Activated T-cell treated with anti-CD3 and anti-CD28 coated beads for 48 hours (primary cell): ENCODE measurements at places on chromosomes 3 and 15.
A peak's percentile ranks its signal among the peaks of the same experiment; 100 is the strongest.

DNA sequence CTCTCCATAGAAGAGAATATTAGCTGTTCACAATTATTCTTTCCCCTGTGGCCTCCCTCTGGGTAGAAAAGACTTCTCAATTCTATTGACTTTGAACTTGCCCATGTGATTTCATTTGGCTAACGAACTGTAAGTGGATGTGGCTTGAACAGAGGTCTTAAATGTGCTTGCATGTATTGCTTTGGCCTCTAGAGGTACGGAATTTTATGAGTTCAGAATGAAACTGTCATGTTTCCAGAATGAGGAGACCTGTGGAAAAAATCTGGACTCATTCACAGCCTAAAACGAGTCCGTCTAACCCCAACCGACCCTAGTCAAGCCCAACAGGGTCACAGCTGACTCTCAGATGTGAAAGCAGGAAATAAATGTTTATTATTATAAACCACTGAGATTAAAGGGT is 596.7 kb upstream of the UBE2E2 start:
- no peak for DNase-seq

DNA sequence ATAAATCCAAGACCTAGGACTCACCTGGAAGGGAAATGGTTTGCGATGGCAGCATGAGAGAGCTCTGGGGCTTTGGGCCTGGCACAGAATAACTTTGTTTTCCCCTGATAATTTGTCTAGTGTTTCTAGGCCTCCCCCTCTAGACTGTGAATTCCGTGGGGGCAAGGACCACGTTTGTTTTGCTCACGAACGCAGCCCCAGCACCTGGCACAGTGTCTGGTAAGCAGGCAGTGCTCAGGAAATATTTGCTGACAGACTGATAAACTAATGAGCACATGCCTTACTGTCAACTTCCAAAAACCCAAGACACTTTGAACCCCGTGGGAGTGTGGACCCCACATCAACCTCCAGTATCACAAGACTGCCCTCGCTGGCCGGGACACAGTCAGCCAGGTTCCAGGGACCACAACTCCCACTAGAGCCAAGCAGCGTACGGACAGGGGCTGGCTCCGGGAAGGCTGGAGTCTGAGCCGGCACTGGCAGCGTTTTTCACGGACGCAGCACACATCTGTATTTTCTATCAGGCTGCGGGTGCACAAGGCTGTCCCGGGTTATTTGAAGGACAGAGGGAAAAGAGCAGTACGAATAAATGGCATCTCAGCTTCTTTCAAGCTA is 146.5 kb downstream of the XXYLT1 start:
- DNase-seq: no peak

GRCh38 chr15:97224191-97224641 is 736.3 kb upstream of the ARRDC4 start:
- DNase-seq: no peak

- DNase-seq: no peak
Observed at GRCh38 chr3:123553536-123553935, 31.3 kb downstream of the HACD2 start.

DNA sequence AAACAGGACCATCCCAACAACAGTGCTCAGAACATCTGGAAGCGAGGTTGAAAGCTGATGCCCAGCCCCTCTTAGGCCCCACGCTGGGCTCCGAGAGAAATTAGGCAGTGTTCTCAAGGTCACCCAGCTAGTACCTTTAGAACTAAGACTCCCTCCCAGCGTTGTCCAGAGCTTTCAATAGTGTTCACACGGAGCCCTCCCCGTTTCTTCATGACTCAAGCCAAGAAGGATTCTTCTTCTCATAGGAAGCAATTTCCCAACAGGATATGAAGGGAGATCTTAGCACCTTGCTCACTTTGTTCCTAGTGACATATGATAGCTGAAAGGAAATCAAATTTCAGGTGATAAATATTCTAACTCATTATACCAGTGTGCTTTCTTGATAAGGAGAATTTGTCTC is 244.2 kb upstream of the ST8SIA2 start:
- no peak for DNase-seq

DNA sequence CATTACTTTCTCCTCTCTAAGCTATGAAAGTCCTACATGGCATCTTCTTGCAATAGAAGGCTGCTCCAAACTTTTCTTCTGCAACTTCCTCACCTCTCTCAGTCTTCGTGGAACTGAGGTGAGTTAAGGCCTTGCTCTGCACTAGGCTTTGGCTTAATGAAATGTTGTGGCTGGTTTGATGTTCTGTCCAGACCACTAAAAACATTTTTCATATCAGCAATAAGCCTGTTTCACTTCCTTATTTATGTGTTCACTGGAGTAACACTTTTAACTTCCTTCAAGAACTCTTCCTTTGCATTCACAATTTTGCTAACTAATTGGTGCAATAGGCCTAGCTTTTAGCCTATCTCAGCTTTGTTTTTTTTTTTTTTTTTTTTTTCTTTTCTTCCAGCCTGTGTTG is 335.3 kb upstream of the NECTIN3 start:
- DNase-seq: no peak

DNA sequence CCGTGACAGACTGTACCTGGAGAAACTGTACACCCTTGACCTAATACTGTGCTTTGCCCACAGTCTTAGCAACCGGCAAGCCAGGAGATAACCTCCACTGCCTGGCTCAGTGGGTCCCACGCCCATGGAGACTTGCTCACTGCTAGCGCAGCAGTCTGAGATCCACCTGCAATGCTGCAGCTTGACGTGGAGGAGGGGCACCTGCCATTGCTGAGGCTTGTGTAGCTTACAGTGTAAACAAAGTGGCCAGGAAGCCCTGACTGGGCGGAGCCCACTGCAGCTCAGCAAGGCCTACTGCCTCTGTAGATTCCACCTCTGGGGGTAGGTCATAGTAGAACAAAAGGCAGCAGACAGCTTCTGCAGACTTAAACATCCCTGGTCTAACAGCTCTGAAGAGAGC is 189.3 kb downstream of the EDEM1 start:
- DNase-seq: no peak

DNA sequence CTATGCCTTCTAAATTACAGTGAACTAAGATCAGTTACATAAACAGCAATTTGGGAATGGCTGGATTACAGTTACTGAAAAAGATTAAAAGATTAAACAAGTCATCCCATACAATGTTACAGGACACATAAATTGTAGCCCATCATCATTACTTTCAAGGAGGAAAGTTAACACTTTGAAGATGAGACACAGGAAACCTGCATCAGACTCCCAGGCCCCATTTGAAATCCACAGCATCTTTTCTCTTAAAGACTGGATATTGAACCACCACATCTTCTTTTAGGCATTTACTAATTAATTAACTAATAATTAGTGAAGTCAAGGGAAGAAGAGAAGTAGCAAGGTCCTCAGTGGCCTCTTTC is 170.2 kb downstream of the PLCL2 start:
- DNase-seq: no peak

DNA sequence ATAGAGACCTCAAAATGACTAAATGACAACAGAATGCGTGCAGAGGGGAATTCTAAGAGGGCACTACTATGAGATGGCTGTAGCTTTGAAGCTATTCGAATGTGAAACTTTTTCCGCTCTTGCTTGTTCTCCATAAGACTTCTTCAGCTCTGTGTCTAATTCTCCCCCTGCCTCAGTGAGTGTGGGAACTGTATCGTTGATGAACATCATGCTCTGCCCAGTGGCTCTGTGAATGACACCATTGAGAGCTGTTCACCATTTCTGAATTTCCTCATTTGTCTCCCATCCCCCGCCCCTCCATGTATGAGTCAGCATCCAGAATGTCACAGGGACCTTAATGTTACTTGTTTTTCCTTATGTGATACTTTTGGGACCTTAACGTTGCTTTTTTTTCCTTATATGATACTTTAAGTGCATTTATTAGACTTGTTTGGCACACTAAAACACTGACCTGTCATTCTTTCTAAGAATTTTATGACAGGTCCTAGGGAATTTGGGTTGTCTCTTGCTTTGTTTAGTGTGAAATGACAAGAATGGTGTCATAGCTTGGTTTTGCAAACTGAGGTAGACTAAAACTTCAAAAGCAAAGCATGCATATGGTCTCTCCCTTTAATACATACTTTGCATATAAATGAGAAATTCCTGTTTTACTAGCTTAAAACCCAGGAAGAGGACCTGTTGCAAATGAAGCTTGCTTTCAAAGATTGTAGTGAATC is 99.6 kb downstream of the FNDC3B start:
- no peak for DNase-seq

DNA sequence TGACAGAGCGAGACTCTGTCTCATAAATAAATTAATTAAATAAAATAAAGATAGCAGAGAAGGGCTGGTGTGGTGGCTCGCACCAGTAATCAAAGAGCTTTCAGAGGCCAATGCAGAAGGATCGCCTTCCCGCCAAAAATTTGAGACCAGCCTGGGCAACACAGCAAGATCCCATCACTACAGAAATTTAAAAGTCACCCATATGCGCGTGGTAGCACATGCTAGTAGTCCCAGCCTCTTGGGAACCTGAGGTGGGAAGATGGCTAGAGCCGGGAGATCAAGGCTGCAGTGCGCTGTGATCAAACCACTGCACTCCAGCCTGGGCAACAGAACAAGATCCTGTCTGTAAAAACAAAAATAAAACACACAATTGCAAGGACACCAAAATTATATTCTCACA is 9.6 kb downstream of the SMARCC1 start:
- DNase-seq: no peak

DNA sequence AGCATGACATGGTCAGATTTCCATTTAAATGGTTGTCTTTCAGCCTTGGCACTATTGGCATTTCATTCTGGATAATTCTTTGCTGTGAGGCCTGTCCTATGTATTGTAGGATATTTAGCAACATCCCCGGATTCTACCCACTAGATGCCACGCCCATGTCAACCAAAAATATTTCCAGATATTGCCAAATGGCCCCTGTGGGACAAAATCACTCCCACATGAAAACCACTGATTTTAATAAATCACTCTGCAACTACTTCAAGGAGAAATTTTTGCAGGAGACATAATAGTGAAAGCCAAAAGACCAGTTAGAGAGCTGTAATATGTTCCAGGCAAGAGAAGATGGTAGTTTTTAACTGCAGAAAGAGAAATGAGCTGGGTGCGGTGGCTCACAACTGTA is 55.9 kb upstream of the RARB start:
- DNase-seq: no peak

DNA sequence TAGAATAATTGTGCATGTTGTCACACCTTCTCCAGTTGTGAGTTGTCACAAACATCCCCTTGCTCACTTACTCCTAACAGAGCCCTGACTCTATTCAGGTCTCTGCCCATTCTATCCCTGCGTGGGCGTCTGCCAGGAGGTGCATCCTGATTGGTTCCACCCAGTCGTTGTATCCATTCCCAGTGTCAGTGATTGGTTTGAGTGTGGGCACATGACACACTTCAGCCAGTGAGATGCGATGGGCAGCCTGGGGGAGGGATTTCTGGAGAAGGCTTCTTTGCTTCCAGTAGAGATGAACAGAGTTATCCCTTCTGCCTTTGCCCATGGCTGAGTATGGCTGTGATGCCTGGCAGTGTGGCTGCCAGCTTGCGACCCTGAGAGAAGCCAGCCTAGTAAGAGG is 18.7 kb downstream of the PXYLP1 start:
- DNase-seq: no peak

DNA sequence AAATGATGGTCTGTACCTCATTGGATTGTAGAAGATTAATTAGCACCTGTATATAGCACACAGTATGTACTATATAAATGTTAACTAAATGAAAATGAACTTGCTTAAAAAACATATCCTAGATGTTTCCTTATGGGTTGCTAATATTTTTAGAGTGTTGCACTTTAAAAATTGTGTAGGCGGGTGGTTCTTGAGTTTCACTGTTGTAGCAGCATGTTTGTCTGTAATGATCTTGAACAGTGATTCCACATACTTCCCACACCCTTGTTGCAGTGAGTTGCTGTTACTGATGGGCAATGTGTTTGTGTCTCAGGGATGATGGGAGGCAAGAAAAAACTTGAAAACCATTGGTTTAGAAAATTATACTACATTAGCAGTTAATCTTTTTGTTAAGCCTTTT is 22.0 kb downstream of the USP3 start:
- no peak for DNase-seq

DNA sequence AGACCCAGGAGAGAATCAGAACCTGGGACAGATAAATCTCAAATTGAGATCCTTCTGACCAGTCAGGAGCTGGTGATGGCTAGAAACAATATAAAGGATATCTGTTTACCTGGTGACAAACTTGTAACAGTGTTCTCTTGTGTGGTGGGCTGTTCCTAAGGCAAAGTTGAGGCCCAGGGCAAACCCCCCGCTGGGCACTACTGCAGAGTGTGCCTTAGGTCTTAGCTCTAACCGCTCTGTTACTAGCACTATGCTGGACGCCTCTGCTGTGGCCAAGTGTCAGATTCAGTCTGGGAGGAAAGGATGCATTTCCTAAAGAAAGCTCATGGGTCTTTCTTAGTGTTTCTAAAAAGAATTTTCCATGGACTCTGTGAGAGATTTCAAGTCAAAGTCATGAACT is 146.5 kb upstream of the MEIS2 start:
- no peak for DNase-seq

- no peak for DNase-seq
Observed at GRCh38 chr3:195591852-195592251, 8.1 kb upstream of the APOD start.

- peak; percentile 44 for DNase-seq
Observed at GRCh38 chr15:69478259-69478781, 25.7 kb downstream of the RPLP1 start.

GRCh38 chr3:171556148-171556547 is 95.9 kb upstream of the TNIK start:
- DNase-seq: no peak

GRCh38 chr3:9468460-9468859 is 71.0 kb downstream of the SETD5 start:
- DNase-seq: peak; percentile 46

- no peak for DNase-seq
Observed at GRCh38 chr15:66171841-66172240, 81.7 kb downstream of the MEGF11 start.

DNA sequence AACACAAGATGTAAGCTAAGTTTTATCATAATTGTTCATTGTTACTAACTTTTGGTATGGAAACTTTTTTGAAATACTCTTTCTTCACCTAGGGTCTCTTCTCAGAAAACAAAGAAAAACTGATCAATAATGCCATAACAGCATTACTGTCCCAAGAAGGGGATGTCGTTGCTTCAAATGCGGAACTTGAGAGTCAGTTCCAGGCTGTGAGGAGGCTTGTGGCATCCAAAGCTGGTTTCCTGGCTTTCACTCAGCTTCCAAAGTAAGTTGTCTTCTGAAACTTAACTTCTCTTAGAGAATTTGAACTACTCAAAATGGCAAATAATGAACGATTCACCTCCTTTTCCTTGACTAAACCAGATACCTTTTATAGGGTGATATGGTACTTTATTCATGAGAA is 39.3 kb downstream of the DNAJC13 start:
- DNase-seq: no peak

DNA sequence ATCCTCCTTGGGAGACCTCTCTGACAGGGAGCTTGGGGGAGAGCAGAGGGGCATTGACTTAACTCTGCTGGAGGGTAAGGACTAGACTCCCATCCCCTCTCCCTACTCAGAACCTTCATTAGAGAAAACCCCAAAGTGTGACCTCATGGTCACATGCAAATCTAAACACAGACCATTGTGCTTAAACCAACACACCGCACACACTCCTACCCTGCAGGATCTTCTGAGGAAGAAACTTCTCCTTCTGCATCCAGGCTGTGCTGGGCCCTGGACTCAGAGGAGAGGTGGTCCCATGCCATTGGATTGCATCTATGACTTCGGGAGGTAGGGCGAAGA is 805 bp upstream of the PARP16 start:
- DNase-seq: no peak

- no peak for DNase-seq
Observed at GRCh38 chr15:52258461-52258860, 37.1 kb downstream of the MYO5C start.

GRCh38 chr3:160678292-160678842 is 1.4 kb downstream of the ARL14 start:
- DNase-seq: no peak
